ENCODE measurements at places on chromosomes 1 and 21.

DNA sequence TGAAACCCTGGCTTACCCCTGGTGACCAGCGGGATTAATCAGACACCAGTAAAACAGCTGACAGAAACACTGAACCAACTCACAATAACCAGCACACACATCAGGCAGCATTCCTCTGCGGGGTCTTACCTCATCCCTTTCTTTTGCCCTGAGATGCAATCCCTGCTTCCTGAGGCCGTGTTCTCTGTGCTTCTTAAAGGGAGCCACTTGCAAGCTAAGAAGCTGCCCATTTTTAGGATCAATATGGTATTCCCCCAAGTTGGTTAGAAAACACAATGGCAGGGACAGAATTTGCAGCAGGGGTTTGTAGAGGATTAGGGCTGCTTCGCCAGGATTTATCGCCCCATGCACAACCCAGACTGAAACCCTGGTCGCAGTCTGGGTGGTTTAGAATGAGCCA, 74.7 kb upstream of the OLIG2 start:
- DNase-seq = no peak

- DNase-seq = no peak
Measured at GRCh38 chr1:202645097-202645476, 65.2 kb downstream of the SYT2 start.

GRCh38 chr1:237717106-237717505, 173.6 kb downstream of the ZP4 start:
- DNase-seq = no peak

DNA sequence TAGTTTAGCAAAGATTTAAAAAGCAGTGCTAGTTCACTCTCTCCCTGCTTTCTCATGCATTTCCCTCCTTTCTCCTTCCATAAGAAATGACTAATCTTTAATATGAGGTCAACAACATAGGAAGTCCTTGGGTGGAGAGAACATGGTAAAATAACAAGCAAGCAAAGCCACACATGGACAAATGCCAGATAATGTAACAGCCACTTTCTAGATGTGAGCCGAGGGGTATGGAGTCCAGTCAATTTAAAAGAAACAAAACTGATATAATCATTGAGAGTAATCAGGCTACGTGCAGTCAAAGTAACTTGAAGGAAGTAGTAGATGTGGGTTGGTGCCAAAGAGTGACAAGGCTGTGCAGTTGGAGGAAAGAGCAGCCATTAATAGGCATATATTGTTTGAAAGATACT, 69.6 kb downstream of the DUSP10 start:
- DNase-seq = no peak

GRCh38 chr21:34911360-34911759, 137.7 kb downstream of the RUNX1 start:
- no peak for DNase-seq

DNA sequence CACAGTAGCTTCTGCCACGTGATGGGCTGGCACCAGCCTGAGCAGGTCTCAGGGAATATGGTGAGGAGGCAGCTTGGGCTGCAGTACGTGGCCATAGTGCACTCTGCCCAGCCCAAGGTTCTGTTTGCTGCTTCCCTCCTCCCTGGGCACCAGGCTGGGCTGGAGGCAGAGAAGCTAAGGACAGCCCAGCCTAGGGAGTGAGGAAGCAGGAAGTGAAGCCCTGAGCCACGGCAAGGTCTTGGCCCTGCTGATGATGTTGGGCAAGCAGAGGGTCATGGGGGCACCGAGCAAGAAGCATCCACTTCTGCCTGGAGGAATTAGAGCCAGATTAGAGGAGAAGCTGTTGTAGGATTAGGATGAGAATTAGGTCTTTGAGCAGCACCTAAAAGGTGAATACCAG, 326.7 kb upstream of the VAMP3 start:
- DNase-seq = no peak

DNA sequence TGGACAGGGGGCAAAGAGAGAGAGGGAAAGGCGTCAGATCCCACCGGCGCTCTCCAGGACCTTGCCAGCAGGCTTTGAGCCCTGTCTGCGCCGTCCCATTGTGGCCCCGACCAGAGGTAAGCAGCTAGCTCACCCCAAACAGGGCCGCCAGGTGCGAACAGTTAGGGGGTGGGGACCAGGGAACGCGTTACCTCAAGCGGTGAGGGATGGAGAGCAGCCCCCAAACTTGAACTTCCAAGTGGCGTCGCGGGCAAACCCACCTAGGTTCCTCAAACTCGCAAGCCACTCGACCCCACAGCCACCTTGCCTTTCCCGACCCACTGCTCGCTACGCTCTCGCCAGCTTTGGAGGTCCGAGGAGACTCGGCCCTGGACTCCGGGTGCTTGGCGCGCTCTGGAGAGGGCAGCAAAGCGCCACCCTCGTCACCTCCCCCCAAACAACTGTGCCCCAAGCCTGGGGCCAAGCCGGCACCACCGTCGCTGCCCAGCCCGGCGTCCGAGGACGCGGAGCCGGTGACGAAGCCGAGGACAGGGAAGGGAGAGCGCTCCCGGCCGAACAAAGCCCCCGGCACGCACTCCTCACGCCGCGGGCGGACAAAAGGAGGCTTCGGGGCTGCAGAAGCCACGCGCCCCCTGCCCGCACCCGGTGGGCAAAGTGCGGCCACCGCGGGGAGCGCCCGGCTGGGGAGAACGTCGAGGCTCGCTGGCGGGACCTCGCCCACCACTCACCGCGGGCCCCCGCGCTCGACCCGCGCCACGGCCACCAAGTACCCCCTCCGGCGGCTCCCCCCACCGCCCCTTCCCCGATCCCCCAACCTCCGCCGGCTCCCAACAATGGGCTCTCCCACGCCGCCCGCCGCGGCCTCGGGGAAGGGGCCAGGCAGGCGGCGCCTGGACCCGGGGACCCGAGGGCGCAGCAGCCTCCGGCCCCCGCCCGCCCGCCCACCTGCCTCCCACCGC, 976 bp downstream of the SSBP3 start:
- no peak for DNase-seq
